ENCODE measurements at places on chromosomes 12 and 14. TPM values are rescaled to one million over a fixed set of nuclear protein-coding genes. Genes with fewer than 3 reads are reported as not detected.

CIROP gene
- not detected for total RNA-seq

TEX52 gene
- total RNA-seq, result not detected

LRR1 gene
- total RNA-seq, result 10.6 TPM

SLC7A7 gene
- 0.34 TPM for total RNA-seq

PRH2 gene
- not detected for total RNA-seq

HOXC10 gene
- not detected for total RNA-seq

KRT71 gene
- not detected for total RNA-seq
